ENCODE measurements at places on chromosomes 13 and 19.

- no peak for DNase-seq
Observed at GRCh38 chr19:8881512-8881911, 49.3 kb downstream of the MBD3L1 start.

GRCh38 chr19:19052921-19053320 is 10.9 kb upstream of the SLC25A42 start:
- DNase-seq = no peak

DNA sequence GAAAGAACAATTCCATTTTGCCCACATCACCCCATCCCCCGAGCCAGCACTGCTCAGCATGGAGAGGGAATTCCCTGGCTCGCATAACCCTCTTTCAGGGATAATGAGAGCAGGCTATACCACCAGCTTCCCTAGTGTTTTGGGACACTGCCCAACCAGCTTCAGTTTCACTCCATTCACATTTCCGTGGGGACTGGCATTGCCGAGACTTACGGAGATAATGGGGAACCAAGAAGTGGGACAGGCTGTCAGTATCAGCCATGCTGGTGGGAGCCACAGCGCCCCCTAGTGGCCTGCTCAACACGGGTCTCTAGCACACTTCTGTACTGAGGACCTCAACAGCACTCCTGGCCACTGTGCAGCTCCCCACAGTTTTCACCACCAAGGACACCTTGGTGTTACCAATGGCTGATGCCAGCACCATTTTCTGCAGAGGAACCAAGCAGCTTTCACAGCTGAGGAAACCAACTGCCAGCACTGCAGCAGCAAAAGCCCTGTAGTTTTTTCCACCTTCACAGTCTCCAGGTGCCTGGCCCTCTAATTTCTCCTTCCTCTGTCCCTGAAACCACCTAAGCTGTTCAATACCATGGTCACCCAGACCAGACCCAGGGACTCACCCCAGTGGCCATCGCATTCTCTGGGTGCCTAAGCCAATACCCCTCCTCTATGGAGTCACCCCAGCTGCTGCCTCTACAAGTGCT is 23.7 kb downstream of the SLC6A16 start:
- peak; percentile 89 for DNase-seq

GRCh38 chr13:27497563-27498230 is 47.3 kb upstream of the MTIF3 start:
- no peak for DNase-seq

- DNase-seq = peak; percentile 93
Observed at GRCh38 chr13:114128624-114129522, 3.5 kb downstream of the RASA3 start.

GRCh38 chr13:30404207-30404606 is 18.1 kb upstream of the UBE2L5 start:
- no peak for DNase-seq

GRCh38 chr19:12649941-12650340 is 16.6 kb downstream of the MAN2B1 start:
- no peak for DNase-seq

GRCh38 chr13:41706152-41706551 is 248.8 kb downstream of the RGCC start:
- no peak for DNase-seq

DNA sequence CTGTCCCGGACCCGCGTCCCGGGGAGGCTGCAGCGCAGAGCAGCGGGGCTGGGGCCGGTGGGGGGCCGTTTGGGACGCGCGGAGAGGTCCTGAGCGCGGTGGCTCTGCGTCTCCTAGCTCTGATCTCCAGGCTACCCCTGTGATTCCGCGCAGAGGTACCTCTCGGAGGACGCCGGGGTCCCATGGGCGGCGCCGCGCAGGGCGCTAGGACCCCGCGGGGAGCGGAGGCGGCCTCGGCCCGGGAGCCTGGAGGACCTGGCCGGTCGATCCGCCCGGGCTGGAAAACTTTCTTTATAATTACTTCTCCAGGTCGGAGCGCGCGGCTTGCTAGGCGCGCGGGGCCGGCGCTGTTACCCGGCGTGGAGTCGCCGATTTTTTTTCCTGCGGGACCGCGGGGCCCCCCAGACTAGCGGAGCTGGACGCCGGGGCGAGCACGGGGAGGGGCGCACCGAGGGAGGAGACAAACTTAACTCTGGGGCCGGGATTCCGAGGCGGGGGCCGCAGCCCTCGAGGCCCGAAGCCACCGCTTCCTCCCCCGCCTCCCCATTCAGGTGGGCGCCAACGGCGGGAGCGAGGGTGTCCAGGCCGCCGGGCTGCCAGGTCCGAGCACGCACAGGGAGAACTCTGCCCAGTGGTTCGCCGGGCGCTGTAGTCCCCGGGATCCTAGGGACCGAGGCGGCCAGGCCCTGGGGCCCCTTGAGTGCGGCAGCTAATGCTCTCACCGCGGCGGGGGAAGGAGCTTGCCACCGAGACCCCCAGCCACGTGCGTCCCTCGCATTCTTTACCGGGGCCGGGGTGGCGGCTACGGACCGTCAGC is 848 bp upstream of the CEBPA start:
- DNase-seq = no peak

GRCh38 chr13:87398047-87398446 is 273.1 kb upstream of the SLITRK5 start:
- no peak for DNase-seq

- no peak for DNase-seq
Observed at GRCh38 chr19:38993271-38993670, 17.7 kb upstream of the FBXO17 start.

- DNase-seq = no peak
Observed at GRCh38 chr13:51282322-51282721, 57.2 kb upstream of the SERPINE3 start.

DNA sequence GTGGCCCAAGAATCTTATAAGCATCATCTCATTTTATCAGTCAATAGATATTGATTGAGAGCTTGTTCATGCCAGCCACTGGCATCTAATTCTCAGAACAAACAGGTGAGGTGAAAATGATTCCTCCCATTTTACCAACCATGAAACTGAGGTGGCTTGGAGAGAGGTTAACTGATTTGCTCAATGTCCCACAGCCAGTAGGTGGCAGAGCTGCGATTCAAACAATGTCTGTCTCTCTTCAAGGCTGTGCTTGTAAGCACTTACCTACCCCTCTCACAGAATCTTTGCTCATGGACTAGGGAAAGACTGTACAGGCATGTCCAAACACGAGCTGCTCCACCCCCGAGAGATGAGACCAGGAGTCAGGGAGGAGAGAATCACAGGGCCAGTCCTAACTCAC is 21.5 kb upstream of the GSX1 start:
- no peak for DNase-seq

DNA sequence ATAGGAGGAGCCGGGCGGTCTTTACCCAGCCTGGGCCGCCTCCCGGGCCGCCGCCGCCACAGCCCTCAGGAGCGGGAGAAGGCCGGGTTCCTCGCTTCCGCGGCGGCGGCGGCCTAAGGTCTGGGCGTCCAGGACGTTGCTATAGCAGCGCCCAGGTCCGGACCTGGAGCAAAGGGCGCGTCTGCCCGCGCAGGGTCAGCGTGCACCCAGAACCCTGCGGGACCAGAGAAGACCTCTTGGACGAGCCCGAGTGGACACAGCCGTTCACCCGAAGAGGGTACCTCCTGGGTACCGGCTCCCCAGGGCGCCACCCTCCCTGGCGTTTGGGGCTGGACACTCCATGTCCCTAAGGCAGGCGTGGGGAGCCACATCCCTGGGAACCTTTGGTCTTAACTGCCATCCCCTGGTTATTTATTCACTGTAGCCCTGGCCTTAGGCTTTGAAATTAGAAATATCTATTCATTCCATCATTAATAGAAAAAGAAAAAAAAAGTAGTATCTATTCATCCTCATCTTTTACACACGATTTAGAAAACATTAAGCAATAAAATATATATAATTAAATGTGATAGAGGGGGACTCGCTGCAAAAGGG is 2.4 kb downstream of the DZIP1 start:
- peak; percentile 79 for DNase-seq

DNA sequence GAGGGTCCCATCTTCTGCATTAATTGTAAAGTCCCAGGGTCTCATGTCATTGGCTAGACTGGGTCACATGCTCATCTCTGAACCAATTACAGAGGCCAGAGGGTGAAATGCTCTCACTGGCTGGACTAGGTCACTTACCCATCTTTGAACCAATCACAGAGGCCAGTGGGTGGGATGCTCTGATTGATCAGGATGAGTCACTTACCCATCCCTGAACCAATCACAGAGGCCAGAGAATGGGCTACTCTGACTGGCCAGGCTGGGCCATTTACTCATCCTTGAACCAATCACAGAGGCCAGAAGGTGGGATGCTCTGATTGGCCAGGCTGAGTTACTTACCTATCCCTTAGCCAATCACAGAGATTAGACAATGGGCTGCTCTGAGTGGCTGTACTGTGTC is 5.3 kb downstream of the MISP start:
- DNase-seq = no peak

DNA sequence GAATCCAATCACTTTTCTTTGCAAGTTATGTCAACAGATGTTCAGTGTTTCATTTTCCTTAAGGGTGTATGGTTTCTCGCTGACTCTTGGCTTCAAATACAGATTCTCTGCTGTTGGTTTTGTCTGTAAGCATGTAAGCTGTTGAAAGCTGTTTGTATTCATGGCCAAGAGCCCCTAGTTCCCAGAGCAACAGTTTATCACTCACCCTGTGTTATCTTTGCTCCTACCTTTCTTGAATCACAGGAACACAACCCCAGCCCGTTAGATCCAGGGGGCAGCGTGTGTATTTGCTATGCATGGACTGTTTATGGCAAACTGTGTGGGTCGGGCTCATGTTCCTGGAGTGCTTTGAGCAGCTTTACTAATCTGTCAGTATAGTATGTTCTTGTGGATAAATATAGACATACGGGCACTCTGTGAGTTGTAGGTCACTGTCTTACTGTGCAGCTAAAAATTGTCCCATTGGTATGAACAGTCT is 28.9 kb downstream of the FRY start:
- no peak for DNase-seq

- DNase-seq = no peak
Observed at GRCh38 chr19:45498411-45499195, at the start of gene PPM1N. PPM1N (plus strand) TSS chr19:45498443; CDS start chr19:45498473, 30 bp downstream.

All from cardiac septum (tissue), 1 donor.